ENCODE measurements at places on chromosomes 1 and 21.

DNA sequence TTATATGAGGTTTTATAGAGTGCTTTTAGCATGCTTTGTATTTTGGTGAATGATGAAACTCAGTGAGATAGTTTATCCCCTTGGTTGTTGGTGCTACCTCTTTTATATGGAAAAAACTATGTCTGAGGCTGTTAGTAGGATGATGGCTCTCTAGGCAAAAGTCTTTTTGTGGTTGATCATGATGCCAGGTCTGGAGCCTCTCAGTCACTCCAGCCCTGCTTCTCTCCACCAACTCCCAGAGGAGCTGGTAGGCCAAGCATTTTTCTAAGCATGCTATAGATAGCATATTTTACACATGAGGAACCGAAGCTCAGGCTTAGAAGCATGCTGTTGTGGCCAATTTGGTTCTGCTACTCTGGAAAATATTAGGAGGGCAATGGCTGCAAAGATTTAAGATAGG, 82.2 kb downstream of the FMN2 start:
- no peak for DNase-seq

GRCh38 chr1:236023926-236024565, 40.8 kb downstream of the NID1 start:
- no peak for DNase-seq

- DNase-seq, result no peak
These were observed 11.9 kb downstream of the LHX4 start for GRCh38 chr1:180241716-180242544.

DNA sequence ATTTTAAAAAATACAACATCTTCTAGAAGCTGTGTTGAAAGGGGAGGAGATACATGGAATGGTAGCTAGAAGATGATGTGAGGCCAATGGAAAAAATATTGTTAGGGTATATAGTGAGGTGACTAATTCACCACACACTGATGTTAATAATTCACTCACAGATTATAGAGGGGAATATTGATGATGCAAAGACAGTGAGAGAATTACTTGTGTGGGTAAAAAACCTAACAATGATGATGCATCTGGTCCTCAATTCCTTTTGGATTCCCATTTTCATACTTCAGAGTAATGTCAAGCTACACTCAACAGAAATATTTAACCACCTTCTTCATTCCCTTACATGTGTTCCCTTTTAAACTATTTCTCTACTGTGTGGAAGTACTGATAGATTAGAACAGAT, 169.5 kb upstream of the DPYD start:
- no peak for DNase-seq

- DNase-seq, result no peak
These were observed 32.4 kb downstream of the BCAR3 start for GRCh38 chr1:93649231-93649630.

DNA sequence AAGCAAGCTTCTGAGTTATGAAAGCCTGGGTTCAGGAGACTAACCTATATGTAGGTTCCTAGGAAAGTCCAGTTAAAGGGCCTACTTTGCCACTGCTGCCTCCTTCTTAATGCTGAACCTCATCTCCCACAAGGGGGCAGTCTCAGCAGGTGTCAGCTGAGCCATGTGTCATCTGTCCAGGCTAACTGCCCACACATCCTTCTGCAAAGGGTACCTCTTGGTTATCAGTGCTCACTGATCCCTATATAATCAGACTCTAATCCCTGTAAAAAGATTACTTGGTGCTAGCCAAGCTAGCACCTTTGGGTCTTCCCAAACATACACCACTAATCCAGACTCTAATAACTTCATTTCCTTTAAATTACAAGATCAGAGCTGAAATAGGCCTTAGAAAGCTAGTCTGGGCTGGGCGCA, 9.0 kb downstream of the PRDX1 start:
- peak; percentile 38 for DNase-seq

DNA sequence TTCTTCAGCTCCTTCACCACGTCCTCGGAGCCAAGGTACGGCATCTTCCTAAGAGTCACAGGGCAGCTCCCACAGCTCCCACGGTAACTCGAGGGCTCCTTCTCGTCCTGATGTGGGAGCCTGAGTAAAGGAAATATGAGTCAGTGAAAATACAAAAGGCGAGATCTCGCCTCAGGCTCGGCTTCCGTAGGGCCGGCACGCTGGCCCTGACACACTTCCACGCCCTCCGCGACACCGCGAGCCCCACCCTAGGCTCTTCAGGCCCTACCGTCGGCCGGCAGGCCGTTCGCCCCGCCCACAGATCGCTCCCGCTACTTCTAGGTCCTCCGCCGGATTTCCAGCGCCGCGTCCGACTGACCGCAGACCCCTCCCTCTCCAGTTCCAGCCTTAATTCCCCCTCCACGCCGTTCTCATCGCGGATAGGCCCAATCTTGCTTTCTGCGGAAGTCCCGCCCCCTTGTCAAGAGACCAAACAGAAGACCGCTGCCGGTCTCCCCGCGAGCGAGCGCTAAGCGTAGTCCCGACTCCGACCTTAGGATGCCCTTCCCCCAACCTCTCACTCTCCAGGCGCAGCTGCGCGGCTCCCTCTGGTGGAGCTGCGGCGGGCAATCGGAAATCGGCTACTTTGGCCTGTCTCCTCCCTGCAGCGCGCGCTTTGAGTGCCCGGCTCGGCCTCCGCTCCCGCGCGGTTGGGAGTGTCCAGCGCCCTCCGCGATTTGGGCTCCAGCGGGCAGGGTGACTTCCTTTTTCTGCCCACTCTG, at the start of the genes AP4B1 and DCLRE1B:
AP4B1 (minus strand) TSS at position 126 of the 761 bp plus-strand sequence; CDS start at position 44, 82 bp downstream.
DCLRE1B (plus strand) TSS at position 653 of the 761 bp plus-strand sequence. CDS start 261 bp downstream, outside the sequence.
- peak; percentile 100 for DNase-seq

GRCh38 chr1:83029916-83030315, 969.0 kb downstream of the TTLL7 start:
- no peak for DNase-seq

- peak; percentile 2 for DNase-seq
These were observed 8.9 kb downstream of the SLAMF1 start for GRCh38 chr1:160637821-160638539.

DNA sequence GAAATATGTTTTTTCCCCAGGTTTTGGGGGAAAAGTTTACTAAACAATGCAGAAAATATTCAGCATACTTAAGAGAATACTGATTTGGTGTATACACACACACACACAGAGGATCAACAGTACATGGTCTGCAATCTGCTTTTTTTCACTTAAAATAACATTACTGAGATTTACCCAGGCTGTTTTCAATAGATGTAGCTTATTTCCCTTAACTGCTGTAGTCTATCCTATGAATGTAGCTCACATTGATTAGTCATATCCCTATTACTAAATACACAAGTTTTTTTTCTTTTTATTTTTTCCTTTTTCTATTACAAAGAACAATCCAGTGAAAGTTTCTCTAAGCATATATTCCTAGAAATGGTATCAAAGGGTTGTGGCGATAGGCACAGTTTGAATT, 266.7 kb upstream of the GREM2 start:
- no peak for DNase-seq

GRCh38 chr1:211947396-211948295, 87.7 kb downstream of the INTS7 start:
- DNase-seq, result no peak

DNA sequence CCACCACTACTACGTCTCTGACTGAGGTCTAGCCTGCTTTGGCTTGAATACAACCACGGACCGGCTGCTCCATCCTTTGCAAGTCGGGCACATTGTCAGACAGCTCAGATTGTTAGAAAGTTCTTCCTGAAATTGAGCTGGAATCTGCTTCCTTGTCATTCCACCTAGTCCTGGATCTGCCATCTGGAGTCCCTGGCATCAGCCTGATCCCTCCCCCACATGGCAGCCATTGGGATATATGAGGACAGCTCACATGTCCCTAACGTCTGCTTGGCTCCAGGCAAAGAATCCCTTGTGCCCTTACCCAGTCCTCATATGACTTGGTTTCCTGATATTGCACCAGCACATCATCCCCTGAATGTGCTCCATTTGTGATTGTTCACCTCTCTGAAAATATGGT, 56.3 kb upstream of the SYT6 start:
- no peak for DNase-seq

GRCh38 chr21:40402884-40403582, 443.9 kb downstream of the DSCAM start:
- DNase-seq, result no peak

DNA sequence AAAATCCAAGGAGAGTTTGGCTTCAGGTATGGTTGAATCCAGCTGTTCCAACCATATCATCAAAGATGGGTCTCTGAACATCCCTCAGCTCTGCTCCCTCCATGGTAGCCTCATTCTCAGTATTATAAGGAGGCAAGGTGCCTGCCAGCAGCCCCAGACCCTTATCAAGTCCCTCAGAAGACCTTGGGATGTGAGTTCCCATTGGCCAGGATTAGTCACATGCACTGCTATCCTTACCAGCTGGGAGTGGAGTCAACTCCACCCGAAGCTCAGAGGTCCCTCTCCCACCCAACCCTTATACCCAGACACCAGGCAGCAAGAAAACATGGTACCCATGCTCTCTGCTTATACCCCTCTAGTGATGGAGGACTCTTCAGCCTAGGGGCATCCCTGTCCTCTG, 153.7 kb upstream of the ZBTB40 start:
- no peak for DNase-seq
